PC-9 (cell line): ENCODE measurements at places on chromosomes 13 and 19.

GRCh38 chr19:43309466-43309865 lies 40.1 kb upstream of the PSG9 start:
- no peak for DNase-seq

DNA sequence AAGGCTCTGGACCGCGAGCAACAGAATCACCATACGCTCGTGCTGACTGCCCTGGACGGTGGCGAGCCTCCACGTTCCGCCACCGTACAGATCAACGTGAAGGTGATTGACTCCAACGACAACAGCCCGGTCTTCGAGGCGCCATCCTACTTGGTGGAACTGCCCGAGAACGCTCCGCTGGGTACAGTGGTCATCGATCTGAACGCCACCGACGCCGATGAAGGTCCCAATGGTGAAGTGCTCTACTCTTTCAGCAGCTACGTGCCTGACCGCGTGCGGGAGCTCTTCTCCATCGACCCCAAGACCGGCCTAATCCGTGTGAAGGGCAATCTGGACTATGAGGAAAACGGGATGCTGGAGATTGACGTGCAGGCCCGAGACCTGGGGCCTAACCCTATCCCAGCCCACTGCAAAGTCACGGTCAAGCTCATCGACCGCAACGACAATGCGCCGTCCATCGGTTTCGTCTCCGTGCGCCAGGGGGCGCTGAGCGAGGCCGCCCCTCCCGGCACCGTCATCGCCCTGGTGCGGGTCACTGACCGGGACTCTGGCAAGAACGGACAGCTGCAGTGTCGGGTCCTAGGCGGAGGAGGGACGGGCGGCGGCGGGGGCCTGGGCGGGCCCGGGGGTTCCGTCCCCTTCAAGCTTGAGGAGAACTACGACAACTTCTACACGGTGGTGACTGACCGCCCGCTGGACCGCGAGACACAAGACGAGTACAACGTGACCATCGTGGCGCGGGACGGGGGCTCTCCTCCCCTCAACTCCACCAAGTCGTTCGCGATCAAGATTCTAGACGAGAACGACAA lies 1.8 kb downstream of the PCDH17 start:
- no peak for DNase-seq

- DNase-seq: peak; percentile 61
Observed at GRCh38 chr19:17348700-17349099, 11.3 kb downstream of the GTPBP3 start.

- no peak for DNase-seq
Observed at GRCh38 chr13:27384285-27384684, 40.1 kb upstream of the GTF3A start.

DNA sequence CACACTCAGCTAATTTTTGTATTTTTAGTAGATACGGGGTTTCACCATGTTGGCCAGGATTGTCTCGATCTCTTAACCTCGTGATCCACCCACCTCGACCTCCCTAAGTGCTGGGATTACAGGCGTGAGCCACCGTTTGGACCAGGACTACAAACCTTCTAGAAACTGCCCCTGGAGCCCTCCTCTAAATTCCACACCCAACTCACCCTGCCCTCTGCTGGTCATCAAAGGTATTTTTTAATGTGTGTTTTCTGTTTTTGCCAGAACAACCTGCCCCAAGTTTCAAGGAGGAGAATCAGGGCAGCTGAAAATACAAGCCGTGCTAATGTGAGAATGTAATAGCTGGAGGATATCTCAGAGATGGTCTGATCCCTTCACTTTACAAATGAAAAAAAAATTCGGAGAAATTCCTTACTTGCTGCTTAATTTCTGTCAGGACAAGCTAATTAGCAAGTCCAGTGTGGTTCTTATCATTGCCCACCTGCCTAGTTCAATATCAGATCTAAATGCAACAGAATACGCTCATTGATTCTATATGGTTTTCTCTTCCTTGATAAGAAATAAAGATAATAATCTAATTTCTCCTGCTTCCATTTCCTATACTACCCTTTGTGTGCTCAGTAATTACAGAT lies 4.1 kb downstream of the ATP8A2 start:
- DNase-seq: no peak
